Nucleus accumbens (tissue), 56 donors: ENCODE measurements at places on chromosomes 4 and X.

DNA sequence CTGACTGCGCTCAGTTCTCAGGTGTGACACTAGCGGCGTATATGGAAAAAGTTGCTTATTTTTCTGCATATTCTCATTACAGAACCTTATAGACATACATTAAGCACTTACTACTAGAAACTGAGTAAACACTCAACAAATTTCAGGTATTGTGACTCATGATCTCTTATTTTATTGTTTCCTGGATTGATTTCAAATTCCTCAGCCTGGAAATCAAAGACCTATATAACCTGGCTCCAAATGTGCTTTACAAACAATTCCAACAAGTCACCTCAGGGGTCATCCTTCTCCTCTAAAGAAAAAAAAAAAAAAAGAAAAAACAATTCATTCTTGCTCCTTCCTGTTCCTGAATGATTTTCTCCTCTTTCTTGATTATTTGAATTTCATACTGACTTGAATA lies 152.3 kb downstream of the ADAM29 start:
- no peak for DNase-seq

- no peak for DNase-seq
Observed at GRCh38 chr4:39668887-39669286, 29.0 kb upstream of the UBE2K start.

- DNase-seq, result peak; percentile 1
Observed at GRCh38 chrX:120365320-120365719, 3.4 kb downstream of the ATP1B4 start.

DNA sequence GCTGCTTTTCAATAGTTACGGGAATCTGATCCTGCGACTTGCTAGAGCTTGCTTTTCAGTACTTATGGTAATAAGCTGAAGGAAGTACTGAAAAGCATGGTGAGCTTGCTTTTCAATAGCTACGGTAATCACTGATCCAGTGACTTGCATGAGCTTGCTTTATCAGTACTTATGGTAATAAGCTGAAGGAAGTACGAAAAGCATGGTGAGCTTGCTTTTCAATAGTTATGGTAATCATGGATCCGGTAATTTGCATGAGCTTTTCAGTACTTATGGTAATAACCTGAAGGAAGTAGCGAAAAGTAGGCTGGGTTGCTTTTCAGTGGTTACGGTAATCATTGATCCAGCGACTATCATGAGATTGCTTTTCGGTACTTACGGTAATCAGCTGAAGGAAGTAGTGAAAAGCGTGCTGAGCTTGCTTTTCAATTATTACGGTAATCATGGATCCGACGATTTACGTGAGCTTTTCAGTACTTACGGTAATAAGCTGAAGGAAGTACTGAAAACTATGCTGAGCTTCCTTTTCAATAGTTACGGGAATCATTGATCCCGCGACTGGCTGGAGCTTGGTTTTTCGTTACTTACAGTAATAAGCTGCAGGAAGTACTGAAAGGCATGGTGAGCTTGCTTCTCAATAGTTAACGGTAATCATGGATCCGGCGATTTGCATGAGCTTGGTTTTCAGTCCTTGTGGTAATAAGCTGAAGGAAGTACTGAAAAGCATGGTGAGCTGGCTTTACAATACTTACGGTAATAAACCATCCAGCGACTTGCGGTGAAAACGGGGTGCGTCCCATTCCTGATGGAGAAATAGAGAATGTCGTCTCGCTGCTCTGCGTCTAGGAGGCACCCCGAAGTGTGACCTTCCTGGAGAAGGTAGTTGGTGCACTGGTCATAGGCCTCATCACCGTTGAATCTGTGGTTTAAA lies 6.5 kb downstream of the CRLF2 start:
- no peak for DNase-seq

DNA sequence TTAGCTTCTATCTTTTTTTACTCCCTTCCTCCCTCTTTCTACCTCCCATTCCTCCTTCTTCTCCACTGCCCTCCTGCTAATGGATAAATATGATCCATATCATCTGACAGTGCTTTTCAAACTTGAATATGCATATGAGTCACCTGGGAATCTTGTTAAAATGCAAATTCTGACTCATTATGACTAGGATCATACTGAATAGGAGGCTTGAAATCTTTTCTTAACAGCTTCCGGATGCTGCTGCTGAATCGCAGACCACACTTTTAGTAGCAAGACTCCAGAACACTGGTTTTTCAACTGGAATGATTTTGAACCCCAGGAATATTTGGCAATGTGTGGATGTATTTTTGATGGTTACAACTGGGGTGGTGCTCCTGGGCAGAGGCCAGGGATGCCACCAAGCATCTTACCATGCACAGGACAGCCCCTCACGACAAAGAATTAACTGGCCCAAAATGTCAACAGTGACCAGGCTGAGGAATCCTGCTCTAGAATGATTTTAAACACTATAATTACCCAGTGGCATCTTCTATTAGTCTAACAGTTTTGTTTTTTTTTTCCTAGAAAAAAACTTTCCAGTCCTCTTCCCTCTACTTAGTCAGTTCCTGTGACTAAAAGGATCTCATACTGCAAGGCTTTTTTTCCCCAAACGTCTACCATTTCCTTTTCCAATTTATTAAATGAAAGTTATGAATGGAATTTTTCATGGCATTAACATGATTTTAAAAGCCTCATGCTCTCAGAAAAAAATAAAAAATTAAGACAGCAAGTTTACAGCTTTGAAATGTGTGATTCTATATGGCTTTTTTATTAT lies 10.6 kb upstream of the PYURF start:
- no peak for DNase-seq

GRCh38 chrX:151977923-151978322 lies 3.4 kb upstream of the GABRE start:
- DNase-seq, result no peak

- no peak for DNase-seq
Observed at GRCh38 chr4:106063009-106063408, 167.7 kb downstream of the NPNT start.

- no peak for DNase-seq
Observed at GRCh38 chr4:18180892-18181291, 159.3 kb upstream of the LCORL start.
